Activated CD8-positive, alpha-beta memory T cell treated with anti-CD3 and anti-CD28 coated beads for 24 hours (primary cell): ENCODE measurements at places on chromosomes 4 and X.

DNA sequence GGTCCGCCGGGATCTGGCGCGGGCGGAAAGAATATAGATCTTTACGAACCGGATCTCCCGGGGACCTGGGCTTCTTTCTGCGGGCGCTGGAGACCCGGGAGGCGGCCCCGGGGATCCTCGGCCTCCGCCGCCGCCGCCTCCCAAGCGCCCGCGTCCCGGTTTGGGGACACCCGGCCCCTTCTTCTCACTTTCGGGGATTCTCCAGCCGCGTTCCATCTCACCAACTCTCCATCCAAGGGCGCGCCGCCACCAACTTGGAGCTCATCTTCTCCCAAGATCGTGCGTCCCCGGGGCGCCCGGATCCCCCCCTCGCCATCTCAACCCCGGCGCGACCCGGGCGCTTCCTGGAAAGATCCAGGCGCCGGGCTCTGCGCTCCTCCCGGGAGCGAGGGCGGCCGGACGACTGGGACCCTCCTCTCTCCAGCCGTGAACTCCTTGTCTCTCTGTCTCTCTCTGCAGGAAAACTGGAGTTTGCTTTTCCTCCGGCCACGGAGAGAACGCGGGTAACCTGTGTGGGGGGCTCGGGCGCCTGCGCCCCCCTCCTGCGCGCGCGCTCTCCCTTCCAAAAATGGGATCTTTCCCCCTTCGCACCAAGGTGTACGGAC, 482 bp upstream of the SHOX start:
- DNase-seq, result no peak

- no peak for DNase-seq
Measured at GRCh38 chr4:25297528-25298242, 14.9 kb upstream of the ZCCHC4 start.

GRCh38 chrX:48694776-48695533, 1.6 kb upstream of the SUV39H1 start:
- no peak for DNase-seq

GRCh38 chr4:19386786-19387185, 864.9 kb upstream of the SLIT2 start:
- DNase-seq, result no peak

- DNase-seq, result no peak
Measured at GRCh38 chrX:68072041-68072440, 361.3 kb downstream of the OPHN1 start.
